Right renal pelvis (tissue), 4 donors: ENCODE measurements at places on chromosomes 4 and X. TPM values are rescaled to one million over a fixed set of nuclear protein-coding genes. Genes with fewer than 3 reads are reported as not detected.

GRCh38 chr4:69239092-69239491, 24.5 kb upstream of the UGT2B11 start:
- no peak for DNase-seq

DNA sequence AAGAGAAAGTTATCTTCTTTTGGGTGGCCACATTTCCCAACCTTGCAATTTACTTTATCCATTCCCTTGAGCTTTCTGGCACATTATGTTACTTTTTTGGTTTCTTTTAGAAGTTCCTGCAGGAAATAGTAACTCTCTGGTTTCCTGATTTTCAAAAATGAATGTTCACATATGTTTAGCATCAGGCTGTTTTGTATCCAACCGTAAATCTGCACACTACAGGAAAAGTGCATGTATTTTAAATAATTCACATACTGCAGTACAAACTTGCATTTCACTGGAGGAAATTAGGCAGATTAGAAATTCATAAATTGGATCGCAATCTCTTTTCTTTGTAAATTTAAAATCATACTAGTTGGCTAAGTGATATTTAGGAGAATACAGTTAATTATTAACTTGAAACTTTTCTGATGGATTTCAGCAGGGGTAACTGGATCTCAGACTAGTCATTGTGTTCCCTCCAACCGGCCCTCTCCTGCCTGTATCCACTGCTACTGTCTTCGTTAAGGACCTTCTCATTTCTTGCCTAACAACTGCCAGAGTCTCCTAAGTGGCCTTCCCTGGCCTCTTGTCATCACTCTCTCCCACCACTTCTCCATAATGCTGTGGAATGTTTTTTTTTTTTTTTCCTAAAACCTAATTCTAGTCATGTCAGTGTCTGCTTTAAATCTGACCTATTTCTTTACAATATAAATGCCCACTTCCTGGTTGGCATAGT, 137.2 kb downstream of the UNC5C start:
- no peak for DNase-seq

GRCh38 chr4:70801265-70801809, 38.4 kb downstream of the GRSF1 start:
- no peak for DNase-seq

DNA sequence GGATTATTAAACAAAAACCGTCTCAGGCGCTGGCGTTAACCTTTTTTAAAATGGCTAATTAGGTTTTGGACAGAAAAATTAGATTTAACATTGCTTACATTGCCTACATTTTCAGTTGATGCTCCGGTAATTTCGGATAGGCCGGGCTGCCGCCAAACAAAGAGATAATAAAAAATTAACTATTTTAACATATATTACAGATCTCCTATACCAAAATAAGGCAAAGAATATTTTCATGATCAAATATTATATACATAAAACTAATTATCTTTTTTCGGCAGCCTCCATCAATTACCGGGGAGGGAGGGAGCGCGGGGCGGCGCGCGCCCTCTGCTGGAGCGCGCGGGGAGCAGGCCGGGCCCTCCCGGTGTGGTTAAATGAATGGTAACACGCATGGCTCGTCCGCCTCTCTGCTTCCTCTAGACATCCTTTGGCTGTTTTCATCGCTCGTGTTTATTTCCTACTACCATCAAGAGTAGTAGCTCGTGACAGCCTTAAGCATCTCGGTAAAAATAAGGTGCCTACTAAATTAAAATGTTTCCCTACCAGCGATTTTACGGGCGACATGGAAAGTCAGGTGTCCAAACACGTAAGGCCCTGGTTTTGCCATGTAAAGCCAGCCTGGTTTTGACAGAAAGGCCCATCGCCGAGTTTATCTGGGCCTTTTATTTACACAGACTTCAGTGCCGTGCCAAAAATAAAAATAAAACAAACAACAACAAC, 52.4 kb upstream of the TMEM33 start:
- no peak for DNase-seq

- DNase-seq: no peak
These were observed 154.5 kb downstream of the PALLD start for GRCh38 chr4:168651374-168651773.

- no peak for DNase-seq
These were observed 1.9 kb downstream of the DCHS2 start for GRCh38 chr4:154489558-154490233.

GRCh38 chrX:135572436-135572835, 52.0 kb downstream of the INTS6L start:
- no peak for DNase-seq

DNA sequence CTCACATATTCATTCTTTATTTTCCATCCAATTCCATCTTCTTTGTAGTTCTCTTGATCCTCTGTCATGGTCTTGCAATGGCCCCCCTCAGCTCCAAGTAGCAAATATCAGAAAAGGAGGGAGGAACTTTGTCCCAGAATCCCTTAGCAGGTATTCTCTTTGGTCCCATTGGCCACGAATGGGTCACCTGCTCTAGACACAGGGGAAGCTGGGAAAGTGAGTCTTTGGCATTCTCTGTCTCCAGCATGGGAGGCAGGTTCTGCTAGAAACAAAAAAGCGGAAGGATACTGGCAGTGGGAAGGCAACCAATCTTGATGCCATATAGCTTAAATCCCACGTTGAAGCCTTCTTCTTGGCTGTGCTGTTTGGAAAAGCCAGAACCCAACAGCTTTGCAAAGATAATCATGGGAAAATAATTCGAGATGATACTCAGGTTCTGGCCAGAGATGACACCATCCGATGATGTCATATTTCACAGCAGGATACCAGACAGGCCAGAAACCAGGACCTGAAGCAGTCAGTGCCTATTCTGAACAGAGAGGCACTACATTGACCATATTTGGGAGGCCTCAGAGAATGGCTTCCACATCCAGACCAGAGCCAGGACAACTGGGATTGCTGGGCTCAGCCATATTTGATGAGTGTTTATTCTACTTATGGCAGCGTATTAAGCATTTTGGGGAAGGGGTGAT, 110.4 kb upstream of the ATXN3L start:
- DNase-seq: no peak

- DNase-seq: no peak
These were observed 247.6 kb upstream of the RPS6KA3 start for GRCh38 chrX:20514358-20514757.

DNA sequence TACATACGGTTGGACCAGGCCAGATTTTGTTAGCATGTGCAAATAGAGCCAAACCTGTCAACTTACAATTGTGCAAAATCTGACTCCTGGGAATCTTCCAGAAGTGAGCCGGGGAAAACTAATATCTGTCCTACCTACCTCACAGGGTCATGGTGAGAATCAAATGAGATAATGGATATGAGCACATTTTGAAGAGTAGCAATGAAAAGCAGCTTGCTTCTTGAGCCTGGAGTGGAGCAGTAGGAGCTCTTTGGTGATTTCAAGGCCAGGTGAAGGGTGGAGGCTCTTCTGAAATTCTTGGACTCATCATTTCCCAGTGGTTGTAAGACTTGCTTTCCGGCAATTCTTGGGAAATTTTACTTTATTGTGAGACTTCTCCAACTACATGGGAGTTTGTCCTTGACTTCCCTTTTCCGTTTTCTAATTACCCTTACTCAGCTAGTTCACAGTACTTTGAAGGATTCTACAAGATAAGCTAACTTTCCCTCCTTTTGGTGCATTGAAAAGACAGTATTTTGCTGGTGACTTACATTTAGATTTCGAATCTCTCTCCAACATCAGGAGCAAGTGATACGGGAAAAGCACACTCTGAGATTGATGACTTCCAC, 12.2 kb downstream of the PLAC1 start:
- no peak for DNase-seq

DNA sequence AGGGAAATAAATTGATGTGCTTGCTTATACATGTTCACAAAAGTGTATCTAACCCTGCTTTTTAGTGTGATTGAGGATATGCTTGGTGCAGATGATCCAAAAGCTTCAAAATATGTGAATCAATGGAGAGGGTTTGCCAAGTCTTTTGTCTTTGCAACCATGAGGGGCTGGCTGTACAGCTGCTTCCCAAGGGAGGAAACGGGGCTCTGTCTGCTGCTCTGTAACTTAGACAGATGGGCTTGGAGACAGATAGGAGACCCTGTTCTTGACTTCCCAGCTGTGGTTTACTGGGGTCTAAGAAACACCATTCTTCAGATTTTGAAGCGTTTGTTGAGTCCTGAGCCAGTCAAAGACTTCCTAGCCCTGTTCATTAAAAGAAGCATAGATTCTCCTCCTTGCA, 152.3 kb downstream of the DCLK2 start:
- DNase-seq: no peak

DNA sequence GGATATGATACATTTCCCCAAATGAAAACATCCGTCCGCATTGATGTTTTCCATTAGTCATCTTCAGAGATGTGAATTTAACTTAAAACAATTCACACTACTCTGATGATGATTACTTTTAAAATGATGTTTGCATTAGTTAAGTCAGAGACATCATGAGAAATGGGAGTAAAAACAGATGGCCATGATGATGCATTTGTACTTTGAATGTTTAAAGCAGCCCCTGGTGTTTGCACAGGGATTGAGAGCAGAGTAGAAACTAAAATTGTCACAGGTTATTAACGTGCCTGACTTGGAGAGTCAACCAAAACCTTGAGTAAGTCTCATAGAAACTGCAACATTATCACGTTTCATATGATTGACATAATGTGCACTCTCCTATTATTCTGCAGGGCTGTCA, 117.2 kb downstream of the CFAP299 start:
- DNase-seq: no peak

DNA sequence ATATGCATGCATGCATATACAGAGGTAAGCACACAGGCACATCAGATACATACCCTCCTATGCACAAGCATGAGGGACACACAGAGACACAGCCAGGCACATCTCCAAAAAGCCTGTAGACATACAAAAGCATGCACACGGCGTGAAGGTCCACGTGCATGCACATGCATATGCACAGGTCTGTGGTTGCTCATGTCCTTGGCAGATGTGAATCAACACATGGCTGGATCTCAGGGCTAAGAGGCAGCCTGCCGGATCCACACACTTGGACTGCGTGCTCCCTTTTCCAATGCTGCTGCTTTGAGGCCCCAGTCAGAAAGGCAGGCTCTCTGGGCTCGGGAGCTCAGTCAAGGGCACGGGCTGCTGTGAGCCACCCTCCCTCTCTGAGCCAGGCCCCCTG, 3.6 kb downstream of the STARD8 start:
- DNase-seq: no peak

DNA sequence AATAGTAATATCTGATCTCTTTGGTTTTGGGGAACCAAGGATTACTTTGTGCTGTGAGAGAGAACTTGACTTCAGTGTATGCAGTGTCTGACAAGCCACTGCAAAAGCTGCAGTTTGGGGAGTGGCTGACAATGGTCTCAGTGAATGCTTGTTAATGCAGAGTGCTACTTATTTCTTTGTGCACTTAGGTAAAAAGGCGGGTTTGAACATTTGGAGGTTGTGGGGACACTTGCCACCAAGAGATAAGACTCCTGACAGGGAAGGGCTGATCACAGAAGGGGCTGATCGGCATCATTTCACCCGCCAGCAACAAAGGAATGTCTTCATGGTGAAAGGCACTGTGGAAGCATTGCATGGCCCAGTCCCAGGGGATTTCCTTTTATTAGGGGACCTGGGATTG, 28.6 kb upstream of the USP46 start:
- no peak for DNase-seq

DNA sequence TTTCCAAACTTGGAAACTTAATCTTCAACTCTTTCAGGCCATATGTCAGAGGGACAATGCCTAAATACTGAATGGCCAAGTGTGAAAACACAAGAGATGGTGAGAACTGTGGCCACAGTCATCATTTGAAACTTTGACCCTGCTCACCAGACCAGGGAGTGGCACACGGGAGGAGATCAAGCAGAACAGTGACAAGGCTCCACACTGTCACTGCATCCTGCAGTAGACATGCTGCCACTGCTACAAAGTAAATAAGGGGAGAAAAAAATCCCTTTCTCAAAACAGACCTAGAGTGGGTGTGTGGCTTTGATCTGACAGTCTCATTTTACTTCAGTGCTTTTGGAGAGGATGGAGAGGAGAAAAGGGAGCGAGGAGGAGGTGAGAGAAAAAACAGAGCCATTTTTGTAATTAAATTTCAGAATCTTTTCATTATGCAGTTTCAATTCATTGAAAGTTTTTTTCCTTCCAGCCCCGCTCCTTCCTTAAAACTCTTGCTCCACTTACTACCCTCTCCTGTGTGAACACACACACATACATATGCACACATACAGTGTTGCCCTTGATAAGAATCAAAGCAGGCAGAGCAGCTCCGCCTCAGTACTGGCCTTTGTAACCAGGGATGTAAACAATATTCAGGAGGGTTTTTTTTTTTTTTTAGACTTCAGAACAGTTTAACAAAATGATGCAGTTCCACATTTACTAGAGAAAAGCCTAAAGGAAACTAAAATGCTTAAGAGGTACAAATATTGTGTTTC, 34.4 kb downstream of the NEXMIF start:
- no peak for DNase-seq

GRCh38 chrX:79182616-79183015, 38.1 kb downstream of the GPR174 start:
- DNase-seq: no peak

GRCh38 chrX:22739276-22739675, 260.5 kb upstream of the DDX53 start:
- DNase-seq: no peak

DNA sequence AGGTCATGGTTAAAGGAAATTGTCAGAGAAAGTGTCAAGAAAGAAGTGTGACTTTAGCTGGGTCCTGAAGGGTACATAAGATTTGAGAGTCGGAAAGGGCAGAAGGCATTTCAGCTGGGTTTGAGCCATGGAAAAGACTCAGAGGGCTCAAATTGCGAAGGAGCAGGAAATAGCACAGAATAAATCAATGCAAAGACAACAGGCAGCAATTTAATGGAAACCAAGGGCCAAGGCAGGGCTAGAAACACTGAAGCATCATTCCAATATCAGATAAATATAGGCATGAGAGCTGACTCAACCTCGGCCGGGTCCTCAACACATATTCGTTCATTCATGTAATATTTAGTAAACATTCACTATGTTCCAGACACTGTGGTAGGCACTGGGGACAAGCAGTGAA, 3.6 kb upstream of the FMR1 start:
- no peak for DNase-seq

DNA sequence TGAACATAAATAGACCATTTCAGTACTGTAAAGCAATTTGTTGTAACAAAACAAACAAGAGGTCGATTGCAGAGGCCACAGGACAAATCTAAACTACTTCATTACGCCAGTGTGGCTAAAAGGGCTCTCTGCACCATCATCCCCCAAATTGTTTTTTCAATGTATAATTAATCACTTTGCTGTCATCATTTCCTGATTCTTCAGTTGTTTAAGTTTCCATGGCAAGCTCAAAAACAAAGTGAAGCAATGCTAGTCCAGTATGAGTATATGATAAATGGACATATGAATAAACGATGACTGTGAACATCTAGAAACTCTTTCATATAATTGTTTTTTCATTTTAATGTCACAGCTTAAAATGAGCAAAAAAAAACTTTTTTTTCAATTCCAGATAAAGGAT, 235.4 kb upstream of the FGF13 start:
- no peak for DNase-seq

Gene ACSL1
- polyA plus RNA-seq: 51.7 TPM

Gene NR3C2
- 14.1 TPM for polyA plus RNA-seq

Gene EPGN
- 1.2 TPM for polyA plus RNA-seq

Gene AKAP14
- polyA plus RNA-seq: 0.27 TPM

Gene MND1
- 18.6 TPM for polyA plus RNA-seq
